Stimulated activated CD4-positive, alpha-beta T cell treated with anti-CD3 and anti-CD28 coated beads, TNF-alpha, amount 100 ng/mL, for 1 hour (primary cell): ENCODE measurements at places on chromosomes 16 and 17.

DNA sequence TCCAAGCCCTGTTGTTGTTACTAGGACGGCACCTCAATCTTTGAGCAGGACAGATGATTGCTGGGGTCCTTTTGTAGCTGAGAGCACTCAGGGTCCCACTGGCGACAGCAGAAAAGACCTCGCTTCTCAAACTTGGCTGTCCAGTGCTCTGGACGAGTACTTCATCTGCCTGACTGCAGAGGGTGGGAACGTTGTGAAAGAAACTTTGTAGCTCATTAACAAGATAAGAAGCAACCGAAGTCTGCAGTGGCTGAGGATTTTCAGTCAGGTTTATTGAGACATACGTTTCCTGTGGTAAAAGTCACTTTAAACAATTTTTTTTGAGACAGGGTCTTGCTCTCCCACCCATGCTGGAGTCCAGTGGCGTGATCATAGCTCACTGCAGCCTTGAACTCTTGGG lies 191.7 kb downstream of the PRKCB start:
- no peak for DNase-seq

GRCh38 chr16:27235938-27236245 lies 32.6 kb downstream of the KDM8 start:
- no peak for DNase-seq

- no peak for DNase-seq
Observed at GRCh38 chr17:39563476-39563875, 44.2 kb downstream of the NEUROD2 start.

- no peak for DNase-seq
Observed at GRCh38 chr16:85173981-85174751, 61.9 kb upstream of the CIBAR2 start.

DNA sequence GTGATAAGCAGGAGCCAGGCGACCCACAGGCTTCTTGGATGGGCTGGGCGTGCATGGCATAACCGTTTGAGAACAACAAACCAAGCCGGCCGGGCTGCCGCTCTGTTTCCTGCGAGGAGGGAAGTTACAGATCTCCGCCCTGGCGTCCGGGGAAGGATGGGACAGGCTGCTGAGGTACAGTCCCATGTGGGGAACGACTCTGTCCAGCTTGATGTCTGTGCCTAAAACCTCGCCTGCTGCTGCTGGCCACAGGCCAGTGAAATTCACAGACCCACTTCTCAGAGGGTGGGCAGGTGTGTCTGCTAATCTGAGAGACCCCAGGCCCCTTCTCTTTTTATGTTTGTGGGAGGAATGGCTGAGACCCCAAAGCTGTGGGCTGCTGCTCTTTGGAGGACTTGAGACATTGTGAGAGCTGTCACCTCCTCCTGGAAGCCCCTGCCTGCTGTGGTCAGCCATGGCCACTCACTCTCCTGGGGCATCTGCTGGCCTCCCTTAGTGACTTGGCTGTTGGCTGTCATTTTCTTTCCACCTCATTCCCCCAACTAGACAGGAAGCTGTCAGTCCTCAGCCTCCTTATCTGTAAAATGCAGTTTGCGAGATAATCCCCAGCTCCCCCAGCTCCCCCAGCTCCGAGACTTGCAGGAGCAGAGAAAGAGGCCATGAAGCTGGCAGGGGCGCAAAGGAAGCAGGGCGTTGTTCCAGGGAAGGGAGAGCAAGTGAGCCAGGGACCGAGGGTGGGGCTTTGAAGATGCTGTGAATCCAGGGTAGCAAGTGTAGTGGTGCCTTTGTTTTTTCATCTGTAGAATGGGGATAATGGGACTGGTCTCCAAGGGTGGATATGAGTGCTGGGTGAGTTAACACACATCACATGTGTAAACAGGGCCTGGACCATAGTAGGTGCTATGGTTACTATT lies 51.0 kb downstream of the CMIP start:
- no peak for DNase-seq
